Activated CD4-positive, alpha-beta T cell treated with anti-CD3 and anti-CD28 coated beads, Interleukin-2, amount 10 ng/mL, durations not matched to agents 24 days and 14 days (primary cell): ENCODE measurements at places on chromosomes 2 and 18. TPM values are rescaled to one million over a fixed set of nuclear protein-coding genes. Genes with fewer than 3 reads are reported as not detected.

The LHCGR gene
- total RNA-seq, result not detected in 2 replicates

The ZNF804A gene
- not detected in 2 replicates for total RNA-seq

The CYRIA gene
- 1.7 and 1.8 TPM in 2 replicates for total RNA-seq

The PCARE gene
- total RNA-seq, result not detected in 2 replicates

The HOXD3 gene
- not detected in 2 replicates for total RNA-seq

The SLC5A7 gene
- total RNA-seq, result not detected in 2 replicates

The CNGA3 gene
- not detected in 2 replicates for total RNA-seq

The SCN2A gene
- total RNA-seq, result not detected in 2 replicates

The SIX2 gene
- total RNA-seq, result not detected in 2 replicates

The AP1S3 gene
- 14.1 and 17.4 TPM in 2 replicates for total RNA-seq

DNA sequence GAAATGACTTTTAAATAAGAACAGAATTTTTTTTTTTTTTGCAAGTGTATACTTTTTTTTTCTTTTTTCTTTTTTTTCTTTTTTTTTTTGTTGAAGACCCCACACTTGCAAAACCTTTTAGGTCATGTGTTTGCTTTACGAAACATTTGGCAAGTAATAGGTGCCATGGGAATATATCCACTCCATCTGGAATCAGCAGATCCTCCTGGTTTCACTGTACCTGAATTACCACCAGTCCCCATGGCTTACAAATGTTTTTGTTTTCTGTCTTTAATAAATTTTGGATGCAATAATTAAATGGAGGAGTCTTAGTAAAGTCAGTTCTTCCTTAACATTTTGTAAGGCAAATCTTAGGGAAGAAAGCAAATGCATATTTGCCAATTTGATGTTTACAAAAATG, 559.7 kb upstream of the ZEB2 start:
- H3K36me3 ChIP-seq, result no peaks in the 10 kb centered on the region
- no peak overlapping the region for H3K4me3 ChIP-seq
- H3K4me1 ChIP-seq, result no peaks in the 10 kb centered on the region
- H3K27ac ChIP-seq, result no peak overlapping the region
- no peak for DNase-seq

DNA sequence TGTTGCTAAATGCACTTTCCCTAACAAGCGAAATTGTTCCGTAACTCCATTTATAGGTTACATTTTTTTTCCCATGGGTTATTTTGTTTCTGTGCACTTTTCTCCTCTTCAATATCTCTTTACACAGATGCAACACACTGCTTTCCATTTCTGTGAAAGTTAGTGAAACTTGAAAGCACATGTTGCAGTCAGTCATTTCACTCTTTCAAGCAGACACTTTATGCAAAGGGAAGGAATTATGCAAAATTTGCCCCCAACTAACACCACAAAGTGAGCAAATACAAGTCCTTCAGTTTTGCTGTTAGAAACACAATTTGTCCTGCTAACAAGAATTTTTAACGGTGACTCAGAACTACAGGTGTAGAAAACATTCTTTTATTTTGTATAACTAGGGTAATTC, 124.8 kb downstream of the PTH2R start:
- H3K4me1 ChIP-seq, result no peaks in the 10 kb centered on the region
- H3K27ac ChIP-seq, result no peak overlapping the region
- no peaks in the 10 kb centered on the region for H3K36me3 ChIP-seq
- H3K4me3 ChIP-seq, result no peak overlapping the region
- no peak for DNase-seq
- H3K27me3 ChIP-seq, result no peaks in the 10 kb centered on the region

GRCh38 chr2:39938035-39938835, 159.2 kb upstream of the THUMPD2 start:
- peak overlapping the region; percentile 67 for H3K4me3 ChIP-seq
- H3K27ac ChIP-seq, result peak overlapping the region; percentile 93
- no peaks in the 10 kb centered on the region for H3K27me3 ChIP-seq
- peak; percentile 63 for DNase-seq
- H3K4me1 ChIP-seq, result peaks cover 44% of the 10 kb centered on the region
- H3K36me3 ChIP-seq, result peaks cover 49% of the 10 kb centered on the region

- no peak overlapping the region for H3K4me3 ChIP-seq
- no peaks in the 10 kb centered on the region for H3K27me3 ChIP-seq
- H3K36me3 ChIP-seq, result no peaks in the 10 kb centered on the region
- H3K4me1 ChIP-seq, result no peaks in the 10 kb centered on the region
- DNase-seq, result no peak
These were observed 702.7 kb downstream of the SOCS6 start for GRCh38 chr18:70991577-70991976.

DNA sequence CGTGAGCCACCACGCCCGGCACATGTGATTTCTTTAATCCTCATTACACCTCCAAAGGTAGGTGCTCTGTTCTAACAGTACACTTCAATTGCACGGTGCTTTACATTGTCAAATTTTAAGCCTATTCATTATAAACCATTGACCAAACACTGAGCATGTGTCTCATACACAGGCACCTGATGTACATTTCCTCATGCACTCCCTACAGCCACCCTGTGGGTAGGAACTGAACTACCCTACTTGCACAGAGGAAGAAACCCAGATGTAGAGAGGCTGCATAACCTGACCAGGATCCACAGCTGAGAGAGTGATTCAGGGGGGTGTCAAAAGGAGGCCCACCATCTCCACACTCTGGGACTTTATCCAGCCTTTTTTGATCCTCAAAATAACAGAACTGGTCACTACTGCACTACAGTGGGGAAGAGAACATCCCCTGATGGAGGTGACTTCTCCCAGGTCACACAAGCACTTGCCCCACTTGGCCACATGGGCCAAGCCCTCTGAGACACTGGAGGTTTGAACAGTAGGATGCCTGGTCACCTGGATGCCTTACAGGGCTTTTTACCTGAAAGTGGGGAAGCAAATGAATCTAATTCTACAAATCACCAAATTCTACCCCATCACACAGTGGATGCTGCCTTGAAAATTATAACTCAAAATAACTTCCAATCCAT, 6.9 kb upstream of the DPYSL5 start:
- peaks cover 51% of the 10 kb centered on the region for H3K27me3 ChIP-seq
- no peak for DNase-seq
- no peaks in the 10 kb centered on the region for H3K4me1 ChIP-seq
- H3K27ac ChIP-seq, result no peak overlapping the region
- no peaks in the 10 kb centered on the region for H3K36me3 ChIP-seq
- H3K4me3 ChIP-seq, result no peak overlapping the region

DNA sequence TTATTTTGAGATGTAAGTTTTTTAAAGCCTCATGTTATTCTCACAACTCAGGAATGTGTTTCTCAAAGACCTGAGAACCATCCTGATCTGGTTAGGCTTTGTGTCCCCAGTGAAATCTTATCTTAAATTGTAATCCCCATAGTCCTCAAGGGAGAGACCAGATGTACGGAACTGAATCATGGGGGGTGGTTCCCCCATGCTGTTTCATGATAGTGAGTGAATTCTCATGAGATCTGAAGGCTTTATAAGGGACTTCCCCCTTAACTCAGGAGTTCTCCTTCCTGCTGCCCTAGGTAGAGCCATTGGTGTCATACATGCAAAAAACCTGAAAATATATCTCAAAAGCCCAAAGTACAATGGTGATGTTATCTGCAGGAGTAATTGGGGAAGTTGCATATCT, 836.7 kb downstream of the CBLN2 start:
- DNase-seq, result no peak
- H3K4me1 ChIP-seq, result no peaks in the 10 kb centered on the region
- H3K27me3 ChIP-seq, result no peaks in the 10 kb centered on the region

DNA sequence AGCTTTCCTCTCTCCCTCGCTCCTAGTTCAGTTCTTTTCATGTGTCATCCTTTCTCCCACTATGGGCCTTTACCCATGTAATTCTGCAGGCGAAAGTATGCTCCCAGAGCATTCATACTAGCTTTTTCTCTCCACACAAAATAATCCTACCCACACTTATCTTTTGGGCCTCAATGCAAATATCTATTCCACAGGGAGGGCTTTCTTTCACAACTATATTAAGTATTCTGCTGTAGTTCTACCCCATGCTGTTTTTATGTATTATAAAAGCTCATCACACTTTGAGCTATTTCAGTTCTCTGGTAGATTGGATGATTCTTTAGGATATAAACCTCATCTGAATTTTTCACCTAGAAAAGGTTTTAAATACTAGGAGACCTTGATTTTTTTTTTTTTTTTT, 774.6 kb upstream of the CRIM1 start:
- H3K4me1 ChIP-seq, result no peaks in the 10 kb centered on the region
- no peak overlapping the region for H3K4me3 ChIP-seq
- no peaks in the 10 kb centered on the region for H3K27me3 ChIP-seq
- H3K36me3 ChIP-seq, result no peaks in the 10 kb centered on the region
- no peak overlapping the region for H3K27ac ChIP-seq

DNA sequence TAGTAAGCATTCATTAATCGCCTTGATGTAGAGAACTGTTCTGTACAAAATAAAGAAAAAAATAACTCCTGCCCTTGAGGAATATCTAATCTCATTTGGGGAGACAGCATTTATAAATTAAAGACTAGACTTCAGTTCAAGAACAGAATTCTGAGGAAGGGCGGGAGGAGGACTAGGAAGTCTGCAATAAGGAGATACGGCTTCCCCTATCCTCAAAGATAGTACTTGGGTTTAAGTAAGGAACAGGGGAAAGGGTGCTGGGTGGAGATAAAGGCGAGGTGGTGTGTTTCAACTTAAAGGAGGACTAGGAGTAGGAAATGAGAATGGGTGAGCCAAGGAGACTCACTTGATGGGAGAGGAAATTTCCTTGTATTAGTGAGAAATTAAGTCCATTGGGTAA, 121.9 kb upstream of the MSTN start:
- peaks cover 5% of the 10 kb centered on the region for H3K4me1 ChIP-seq
- H3K27ac ChIP-seq, result no peak overlapping the region
- H3K4me3 ChIP-seq, result no peak overlapping the region
- H3K27me3 ChIP-seq, result peaks cover 26% of the 10 kb centered on the region

- no peaks in the 10 kb centered on the region for H3K36me3 ChIP-seq
- no peak overlapping the region for H3K4me3 ChIP-seq
- DNase-seq, result peak; percentile 12
- H3K27me3 ChIP-seq, result no peaks in the 10 kb centered on the region
These were observed 422.6 kb upstream of the LYPD1 start for GRCh38 chr2:133092571-133092970.

DNA sequence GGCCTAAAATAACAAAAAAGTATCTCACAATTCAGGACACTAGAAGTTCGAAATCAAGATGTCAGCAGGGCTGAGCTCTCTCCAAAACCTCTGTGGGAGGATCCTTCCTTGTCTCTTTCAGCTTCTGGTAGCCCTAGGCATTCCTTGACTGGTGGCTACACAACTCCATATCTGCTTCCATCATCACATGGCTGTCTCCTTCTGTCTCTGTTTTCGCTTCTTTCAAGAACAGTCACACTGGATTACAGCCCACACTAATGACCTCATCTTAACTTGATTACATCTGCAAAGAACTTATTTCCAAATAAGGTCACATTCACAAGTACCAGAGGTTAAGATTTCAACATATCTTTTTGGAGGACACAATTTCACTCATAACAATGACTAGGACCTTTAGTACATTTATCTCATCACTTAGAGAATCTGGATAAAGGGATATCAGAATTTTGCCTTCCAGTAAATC, 275.2 kb downstream of the IRS1 start:
- no peak for DNase-seq
- H3K27ac ChIP-seq, result no peak overlapping the region

DNA sequence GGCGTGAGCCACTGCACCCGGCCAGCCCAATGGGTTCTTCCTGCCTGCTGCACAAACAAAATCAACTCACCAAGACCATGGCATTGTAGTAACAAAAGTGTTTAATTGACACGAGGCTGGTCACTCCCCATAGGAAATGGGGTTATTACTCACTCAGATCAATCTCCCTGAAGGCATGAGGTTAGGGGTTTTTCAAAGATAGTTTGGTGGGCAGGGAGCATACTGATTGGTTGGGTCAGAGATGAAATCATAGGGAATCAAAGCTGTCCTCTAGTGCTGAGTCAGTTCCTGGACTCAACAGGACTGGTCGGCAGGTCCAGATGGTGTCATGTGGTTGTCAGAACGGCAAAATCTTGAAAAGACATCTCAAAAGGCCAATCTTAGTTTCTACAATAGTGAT, 122.1 kb downstream of the TMEM17 start:
- no peak for DNase-seq
- H3K27me3 ChIP-seq, result peaks cover 2% of the 10 kb centered on the region
- H3K27ac ChIP-seq, result no peak overlapping the region
- H3K4me3 ChIP-seq, result no peak overlapping the region
- H3K36me3 ChIP-seq, result no peaks in the 10 kb centered on the region

- peak; percentile 80 for DNase-seq
- peak within 1 kb of the TSS; percentile 99 for H3K27ac ChIP-seq
- H3K4me3 ChIP-seq, result peak within 1 kb of the TSS; percentile 94
- no peaks in the 10 kb centered on the region for H3K27me3 ChIP-seq
- peaks cover 65% of the 10 kb centered on the region for H3K4me1 ChIP-seq
These were observed at the start of gene NCK2 for GRCh38 chr2:105744909-105745853. TSS of gene NCK2 (plus strand) at chr2:105744912. CDS start at chr2:105855064, 110,152 bp downstream.

DNA sequence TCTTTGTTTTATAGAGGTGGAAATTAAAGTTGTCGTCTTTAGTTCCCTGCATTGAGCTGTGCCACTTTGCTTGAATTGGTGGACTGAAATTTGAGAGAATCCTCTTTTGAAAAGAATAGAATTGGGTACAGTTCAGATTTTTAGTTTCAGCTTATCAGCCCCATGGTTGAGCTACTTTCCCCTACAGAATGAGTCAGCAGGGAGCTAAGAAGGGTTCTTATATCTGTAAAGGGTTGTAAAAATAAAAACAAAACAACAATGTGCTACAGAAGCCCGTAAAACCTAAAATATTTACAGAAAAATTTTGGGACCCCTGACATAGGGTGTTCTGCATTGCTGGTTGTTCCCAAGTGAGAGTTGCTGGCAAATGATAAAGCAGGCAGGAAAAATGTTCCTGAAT, 12.6 kb downstream of the SLC20A1 start:
- no peaks in the 10 kb centered on the region for H3K27me3 ChIP-seq
- H3K4me3 ChIP-seq, result no peak overlapping the region
- H3K27ac ChIP-seq, result no peak overlapping the region
- H3K4me1 ChIP-seq, result peaks cover 44% of the 10 kb centered on the region

DNA sequence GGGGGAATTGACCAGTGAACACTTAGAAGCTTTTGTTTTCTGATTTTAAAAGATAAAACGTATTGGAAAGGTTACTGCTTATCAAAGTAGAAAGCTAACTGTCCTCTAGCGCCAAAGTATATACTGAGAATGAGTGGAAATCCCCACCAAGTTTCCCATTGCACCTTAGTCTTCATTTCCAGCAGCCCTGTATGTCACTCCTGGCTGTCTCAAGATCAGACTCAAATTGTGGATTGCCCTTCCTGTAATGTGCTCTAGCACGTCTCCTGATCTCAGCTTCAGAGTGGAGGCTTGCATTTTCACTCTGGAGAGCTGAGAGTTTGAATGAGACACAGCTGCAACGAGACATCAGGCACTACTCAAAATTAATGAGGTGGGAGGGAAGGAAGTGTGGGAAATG, 26.6 kb downstream of the MFF start:
- DNase-seq, result no peak
- peaks cover 9% of the 10 kb centered on the region for H3K4me1 ChIP-seq
- no peak overlapping the region for H3K4me3 ChIP-seq
- no peaks in the 10 kb centered on the region for H3K27me3 ChIP-seq

GRCh38 chr2:99956232-99957030, 186.0 kb downstream of the AFF3 start:
- no peaks in the 10 kb centered on the region for H3K36me3 ChIP-seq
- no peaks in the 10 kb centered on the region for H3K27me3 ChIP-seq
- no peak overlapping the region for H3K27ac ChIP-seq
- DNase-seq, result no peak
- no peak overlapping the region for H3K4me3 ChIP-seq

GRCh38 chr2:118989481-118989880, 47.5 kb downstream of the MARCO start:
- H3K27ac ChIP-seq, result no peak overlapping the region
- H3K4me1 ChIP-seq, result no peaks in the 10 kb centered on the region
- no peak overlapping the region for H3K4me3 ChIP-seq
- no peak for DNase-seq

- no peak for DNase-seq
- no peak overlapping the region for H3K4me3 ChIP-seq
- no peak overlapping the region for H3K27ac ChIP-seq
- H3K4me1 ChIP-seq, result no peaks in the 10 kb centered on the region
- no peaks in the 10 kb centered on the region for H3K27me3 ChIP-seq
These were observed 60.0 kb downstream of the MYO1B start for GRCh38 chr2:191304939-191305875.
